Fibroblast of skin of right quadriceps (primary cell): ENCODE measurements at places on chromosomes 16 and 17.

DNA sequence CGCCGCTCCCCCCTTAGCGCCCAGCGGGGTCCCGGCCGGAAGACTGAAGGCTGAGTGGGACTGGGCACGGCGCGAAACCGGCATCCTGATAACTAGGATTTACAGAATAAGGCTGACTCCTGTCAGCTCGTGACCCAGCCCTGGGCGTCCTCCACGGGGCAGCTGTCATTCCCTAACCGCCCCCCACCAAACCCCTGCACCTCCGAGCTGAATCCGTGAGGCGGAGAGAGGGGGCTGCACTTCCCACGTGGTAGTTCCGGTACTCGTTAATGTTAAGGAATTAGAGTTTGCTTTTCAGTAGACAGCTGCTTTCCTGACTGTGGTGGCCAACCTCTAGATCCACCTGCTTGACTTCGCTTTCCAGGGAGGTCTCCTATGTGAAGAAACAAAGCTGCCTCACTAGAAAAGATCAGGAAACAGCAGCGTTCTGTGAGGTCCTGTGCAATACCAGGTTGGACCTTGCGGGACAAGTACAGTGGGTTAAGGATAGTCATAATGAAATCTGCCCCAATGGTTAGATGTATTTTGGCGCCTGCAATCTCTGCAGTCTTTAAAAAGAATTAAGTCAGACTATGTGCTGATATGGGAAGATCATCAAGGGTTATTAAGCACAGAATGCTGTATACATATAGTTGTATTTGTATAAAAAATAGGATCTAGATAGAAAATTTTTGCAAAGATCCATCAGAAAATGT is 1.1 kb upstream of the WBP2 start:
- no peak for DNase-seq

GRCh38 chr16:558298-559020 is 1.7 kb upstream of the PRR35 start:
- DNase-seq, result no peak

GRCh38 chr16:2278272-2278608 is 10.3 kb upstream of the RNPS1 start:
- DNase-seq, result no peak

DNA sequence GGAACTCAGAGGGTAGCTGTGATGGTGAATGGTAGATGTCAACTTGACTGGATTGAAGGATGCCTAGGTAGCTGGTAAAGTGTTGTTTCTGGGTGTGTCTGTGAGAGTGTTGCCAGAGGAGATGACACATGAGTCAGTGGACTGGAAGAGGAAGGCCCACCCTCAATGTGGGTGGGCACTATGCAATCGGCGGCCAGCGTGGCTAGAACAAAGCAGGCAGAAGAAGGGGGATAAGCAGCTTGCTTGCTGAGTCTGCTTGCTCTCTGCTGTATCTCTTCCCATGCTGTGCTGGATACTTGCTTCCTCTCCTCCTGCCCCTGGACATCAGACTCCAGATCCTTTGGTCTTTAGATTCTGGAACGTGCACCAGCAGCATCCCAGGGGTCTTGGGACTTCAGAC is 128.1 kb downstream of the AIPL1 start:
- no peak for DNase-seq

- DNase-seq, result no peak
Observed at GRCh38 chr17:27158382-27158781, 135.5 kb upstream of the WSB1 start.

GRCh38 chr17:62189377-62189776 is 124.3 kb upstream of the MED13 start:
- DNase-seq, result no peak

- DNase-seq, result no peak
Observed at GRCh38 chr16:86964796-86965241, 352.4 kb downstream of the C16orf95 start.

- no peak for DNase-seq
Observed at GRCh38 chr16:82252582-82252981, 82.6 kb upstream of the MPHOSPH6 start.

GRCh38 chr17:81807839-81808238 is 3.9 kb downstream of the GCGR start:
- DNase-seq, result no peak

DNA sequence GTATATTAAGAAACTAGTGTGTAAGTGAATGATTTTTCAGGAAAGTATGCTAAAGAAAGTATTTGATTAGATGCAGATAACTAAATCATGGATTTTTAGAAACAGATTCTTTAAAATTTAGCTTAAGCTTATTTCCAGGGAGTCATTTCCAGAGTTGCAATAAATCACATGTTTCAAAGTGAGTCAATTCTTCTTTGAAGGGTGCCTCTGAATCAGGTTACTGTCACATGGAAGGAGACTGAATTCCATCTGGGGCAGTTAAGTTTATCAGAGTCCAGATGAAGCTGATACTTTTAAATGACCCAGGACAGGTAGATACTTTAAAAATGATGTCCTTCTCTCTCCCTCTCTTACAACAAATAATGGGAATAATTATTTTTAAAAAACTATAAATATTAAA is 5.0 kb downstream of the MFSD11 start:
- no peak for DNase-seq

DNA sequence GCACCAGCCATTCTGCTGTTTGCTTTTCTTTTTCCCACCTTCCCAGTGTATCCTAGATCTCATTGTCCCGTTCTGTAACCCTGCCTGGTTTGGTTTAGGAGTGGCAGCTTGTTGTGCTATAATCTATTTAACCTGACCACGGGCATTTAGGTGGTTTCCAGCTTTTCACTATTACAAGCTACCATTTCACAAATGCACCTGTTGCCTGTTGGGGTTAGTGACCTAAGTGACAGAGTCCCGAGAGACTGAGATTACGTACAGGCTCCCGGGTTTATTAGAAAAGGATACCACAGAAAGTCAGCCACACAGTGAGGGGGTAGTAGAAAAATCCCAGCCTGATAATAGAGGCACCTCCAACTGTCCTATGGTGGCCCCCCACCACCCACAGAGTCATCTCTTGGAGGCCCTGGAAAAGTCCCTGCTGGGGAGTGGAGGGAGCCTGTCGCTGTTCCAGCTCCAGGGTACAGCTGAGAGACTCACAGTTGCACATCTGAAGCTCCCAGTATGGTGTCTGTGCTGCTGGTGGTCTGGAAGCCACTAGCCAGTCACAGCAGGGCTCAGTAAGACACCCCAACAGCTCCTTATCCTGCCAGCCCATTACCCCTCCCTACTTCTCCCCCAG is 21.2 kb downstream of the CLEC16A start:
- no peak for DNase-seq

DNA sequence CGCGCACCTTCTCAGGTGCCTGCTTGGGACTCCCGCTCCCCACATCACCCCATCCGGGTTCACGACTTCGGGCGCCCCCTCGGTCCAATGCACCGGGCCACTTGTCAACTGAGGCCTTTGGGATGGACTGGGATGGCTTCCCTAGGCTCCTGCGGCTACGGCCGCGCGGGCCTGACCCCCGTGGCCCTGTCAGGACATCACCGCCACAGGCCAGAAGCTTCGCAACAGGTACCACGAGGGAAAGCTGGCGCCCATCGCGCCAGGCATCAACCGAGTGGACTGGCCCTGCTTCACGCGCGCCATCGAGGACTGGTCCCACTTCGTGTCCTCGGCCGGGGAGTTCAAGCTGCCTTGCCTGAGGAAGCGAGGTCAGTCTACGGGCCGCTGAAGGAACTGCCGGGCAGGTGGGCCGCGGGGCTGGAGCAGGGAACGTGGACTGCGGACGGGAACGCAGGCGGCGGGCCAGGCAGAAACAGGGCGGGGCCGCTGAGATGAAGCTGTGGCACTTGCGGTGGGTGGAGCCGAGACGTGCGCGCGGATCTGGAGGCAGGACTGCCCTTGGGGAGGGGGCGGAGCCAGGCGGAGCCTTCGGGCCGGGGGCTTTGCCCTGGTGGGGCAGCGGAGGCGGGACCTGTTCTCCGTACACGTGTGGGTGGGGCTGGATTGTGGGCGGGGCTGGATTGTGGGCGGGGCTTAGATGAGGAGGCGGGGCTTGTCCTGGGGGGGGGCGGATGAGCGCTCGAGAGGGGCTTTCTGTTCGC is 13.7 kb upstream of the CNGB1 start:
- peak; percentile 81 for DNase-seq

DNA sequence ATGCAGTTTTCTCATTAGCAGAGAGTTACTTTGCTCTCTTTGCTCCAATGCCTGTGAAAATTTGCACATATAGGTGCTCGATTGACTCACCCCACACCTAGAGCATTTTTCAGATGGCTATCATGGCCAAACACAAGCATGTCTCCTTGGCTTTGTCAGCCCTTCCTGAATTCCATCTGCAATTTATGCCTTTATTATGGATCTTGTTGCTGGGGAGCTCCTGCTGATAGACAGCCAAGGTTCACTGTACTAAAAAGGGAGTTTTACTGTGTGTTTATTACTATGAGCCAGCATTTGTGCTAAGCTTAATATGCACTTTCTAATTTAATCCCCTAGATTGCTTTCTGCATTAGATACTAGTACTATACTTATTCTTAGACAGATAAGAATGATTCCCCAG is 93.3 kb downstream of the TOX3 start:
- no peak for DNase-seq

GRCh38 chr17:67635681-67636080 is 82.1 kb upstream of the NOL11 start:
- DNase-seq, result no peak

GRCh38 chr17:75271955-75272847 is 1.2 kb upstream of the MIF4GD start:
- no peak for DNase-seq

DNA sequence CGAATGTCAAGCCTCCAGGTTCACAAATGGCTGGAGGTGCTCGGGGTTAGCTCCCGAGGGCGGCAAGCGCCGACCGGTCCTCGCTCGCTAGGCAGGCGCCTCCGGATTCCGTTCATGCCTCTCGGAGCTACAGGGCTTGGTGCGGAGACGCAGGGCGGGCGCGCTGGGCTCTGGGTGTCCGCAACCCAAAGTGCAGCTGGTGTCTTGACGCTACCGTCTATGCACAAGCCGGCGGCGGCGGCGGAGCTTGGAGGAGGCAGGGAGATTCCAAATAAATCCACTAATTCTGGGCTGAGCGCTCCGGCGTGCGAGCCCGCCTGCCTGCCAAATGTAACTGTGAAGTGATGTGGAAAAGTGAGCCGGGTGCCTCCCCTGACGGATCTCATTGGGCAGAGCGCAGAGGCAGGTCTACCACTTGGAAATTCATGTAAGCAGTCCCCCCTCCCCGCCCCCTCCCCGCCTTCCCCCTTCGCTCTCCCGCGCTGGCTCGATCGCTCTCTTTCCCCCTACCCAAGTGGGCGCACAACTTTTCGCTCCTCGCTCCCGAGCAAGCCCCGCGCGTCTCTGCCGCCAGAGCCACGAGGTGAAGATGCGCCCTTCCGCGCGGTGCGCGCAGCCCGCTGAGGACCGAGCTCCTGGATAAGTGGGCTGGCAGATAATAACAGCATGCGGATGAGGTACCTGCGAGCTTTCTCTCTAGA is at the start of gene CDH8:
TSS of gene CDH8 (minus strand) at position 338 of the 701 bp plus-strand sequence. CDS start 15,035 bp downstream, outside the sequence.
- DNase-seq, result peak; percentile 26

DNA sequence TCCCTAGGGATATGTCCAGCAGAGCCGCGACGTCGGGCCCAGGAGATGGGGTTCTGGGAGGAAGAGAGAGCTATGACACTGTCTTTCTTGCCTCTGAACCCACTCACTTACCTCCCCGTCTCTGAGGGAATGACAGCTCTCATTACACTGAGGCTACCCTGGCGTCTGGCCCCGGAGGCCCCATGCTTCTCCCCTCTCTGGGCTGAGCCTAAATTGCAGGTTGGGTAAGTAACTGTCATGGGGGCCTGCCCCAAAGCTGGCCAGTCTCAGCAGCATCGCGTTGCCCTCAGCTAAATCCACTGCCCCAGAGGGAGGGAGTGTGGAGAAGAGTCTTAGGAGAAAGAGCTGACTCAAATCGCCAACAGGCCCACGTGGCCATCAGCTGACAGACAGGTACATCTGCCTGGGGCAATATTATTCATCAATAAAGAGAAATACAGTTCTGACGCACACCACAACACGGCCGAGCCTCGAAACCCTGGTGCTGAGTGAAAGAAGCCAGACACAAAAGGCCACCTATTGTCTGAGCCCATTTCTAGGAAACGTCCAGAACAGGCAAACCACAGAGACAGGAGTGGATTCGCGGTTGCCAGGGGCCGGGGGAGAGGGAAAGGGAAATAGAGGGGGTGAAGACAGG is 156.4 kb downstream of the C16orf95 start:
- DNase-seq, result no peak

DNA sequence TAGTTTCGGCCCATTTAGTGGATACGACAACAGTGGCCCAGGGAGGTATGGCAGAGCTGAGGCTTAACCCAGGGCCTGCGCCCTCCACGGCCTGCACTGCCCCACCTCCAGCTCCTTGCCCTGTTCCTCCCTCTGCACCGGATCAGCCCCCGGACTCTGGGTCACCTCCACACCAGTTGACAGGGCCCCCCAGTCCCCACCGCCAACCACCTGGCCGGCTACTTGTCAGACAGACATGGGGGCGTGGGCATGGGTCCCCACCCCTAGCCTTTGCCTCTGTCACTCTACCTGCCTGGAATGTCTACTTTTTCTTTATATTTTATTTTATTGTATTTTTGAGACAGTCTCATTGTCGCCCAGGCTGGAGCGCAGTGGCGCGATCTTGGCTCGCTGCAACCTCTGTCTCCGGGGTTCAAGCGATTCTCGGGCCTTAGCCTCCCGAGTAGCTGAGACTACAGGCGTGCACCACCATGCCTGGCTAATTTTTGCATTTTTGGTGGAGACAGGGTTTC is 3.0 kb upstream of the ACTG1 start:
- no peak for DNase-seq

DNA sequence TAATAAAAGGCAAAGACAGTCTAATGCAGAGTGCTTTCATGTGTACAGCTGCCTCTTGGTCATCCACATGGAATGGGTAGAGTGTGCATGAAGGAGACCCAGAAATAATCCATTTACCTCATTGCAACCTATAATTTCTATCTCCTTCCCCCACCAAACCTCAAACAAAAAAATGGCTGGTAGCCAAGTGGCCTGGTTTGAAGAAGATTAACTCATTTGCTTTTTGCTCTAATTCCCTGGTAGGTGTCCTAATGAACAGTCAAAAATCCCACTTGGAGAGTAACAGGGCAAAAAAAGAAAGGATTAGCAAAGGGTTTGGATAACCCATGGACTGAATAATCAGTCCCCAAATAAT is 13.0 kb upstream of the LYRM9 start:
- no peak for DNase-seq

GRCh38 chr17:64384253-64385186 is 6.1 kb downstream of the PECAM1 start:
- DNase-seq, result peak; percentile 26

DNA sequence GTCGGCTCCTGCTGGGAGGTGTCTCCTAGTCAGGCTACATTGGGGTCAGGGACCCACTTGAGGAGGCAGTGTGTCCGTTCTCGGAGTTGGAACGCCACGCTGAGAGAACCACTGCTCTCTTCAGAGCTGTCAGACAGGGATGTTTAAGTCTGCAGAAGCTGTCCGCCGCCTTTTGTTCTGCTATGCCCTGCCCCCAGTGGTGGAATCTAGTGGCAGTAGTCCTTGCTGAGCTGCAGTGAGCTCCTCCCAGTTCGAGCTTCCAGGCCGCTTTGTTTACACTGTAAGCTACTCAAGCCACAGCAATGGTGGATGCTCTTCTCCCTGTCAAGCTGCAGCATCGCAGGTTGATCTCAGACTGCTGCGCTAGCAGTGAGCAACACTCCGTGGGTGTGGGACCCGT is 36.0 kb downstream of the ITFG1 start:
- DNase-seq, result no peak
